ENCODE measurements at places on chromosomes 7 and 10.

- no peak for DNase-seq
These were observed 25.7 kb upstream of the SEC61A2 start for GRCh38 chr10:12103802-12104201.

GRCh38 chr10:88032566-88032965 lies 169.1 kb downstream of the PTEN start:
- DNase-seq: peak; percentile 36

GRCh38 chr10:31574577-31574976 lies 255.6 kb downstream of the ZEB1 start:
- no peak for DNase-seq

DNA sequence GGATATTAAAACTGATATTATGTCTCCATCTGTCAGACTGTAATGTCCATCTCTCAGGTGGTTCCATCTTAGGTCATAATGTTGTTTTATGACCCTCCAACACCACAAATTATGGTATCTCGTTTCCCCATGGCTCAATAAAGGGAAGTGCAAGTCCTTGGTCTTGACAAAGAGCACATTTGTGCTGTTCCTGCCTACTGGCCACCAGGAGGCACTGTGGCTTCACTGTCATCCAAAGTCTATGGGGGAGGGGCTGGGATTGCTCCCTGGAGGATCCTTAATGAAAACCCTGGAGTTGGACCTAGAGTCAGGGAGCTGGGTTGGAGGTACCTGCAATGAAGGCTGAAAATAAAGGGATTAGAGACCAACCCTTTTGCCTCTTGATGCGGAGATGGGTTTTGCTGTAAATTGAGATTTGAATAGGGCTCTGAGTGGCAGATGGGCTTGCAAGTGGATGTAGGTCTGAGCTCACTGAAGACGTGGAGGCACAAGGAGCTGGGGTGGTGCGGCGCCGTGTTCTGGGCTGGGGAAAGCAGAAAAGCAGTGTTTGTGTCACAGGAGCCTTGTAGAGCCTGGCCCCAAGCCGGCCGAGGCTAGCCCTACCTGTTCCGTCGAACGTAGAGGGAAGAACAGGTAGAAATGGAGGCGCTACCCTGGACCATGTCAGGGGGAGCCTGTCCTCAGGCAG lies 180.5 kb upstream of the PRSS58 start:
- DNase-seq: no peak

DNA sequence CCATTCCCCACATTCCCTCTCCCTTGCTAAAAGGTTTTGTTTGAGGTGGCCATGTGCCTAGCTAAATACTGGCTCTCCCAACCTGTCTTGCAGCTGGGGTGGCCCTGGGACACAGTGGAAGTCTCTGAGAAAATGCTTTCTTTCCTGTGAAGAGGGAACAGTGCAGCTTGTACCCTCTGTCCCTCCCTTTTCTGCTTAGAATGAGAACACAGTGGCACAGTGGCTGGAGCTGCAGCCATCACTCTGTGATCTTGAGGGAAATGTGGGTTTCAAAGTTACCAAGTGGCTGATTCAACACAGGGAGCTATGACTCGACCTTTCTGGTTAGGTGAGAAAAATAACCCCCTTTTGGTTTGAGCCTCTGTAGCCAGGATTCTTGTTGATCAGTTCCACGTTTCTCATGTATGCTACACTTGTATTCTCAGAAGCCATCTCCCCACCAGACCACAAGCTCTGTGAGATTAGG lies 62.7 kb upstream of the CARD11 start:
- DNase-seq: no peak

DNA sequence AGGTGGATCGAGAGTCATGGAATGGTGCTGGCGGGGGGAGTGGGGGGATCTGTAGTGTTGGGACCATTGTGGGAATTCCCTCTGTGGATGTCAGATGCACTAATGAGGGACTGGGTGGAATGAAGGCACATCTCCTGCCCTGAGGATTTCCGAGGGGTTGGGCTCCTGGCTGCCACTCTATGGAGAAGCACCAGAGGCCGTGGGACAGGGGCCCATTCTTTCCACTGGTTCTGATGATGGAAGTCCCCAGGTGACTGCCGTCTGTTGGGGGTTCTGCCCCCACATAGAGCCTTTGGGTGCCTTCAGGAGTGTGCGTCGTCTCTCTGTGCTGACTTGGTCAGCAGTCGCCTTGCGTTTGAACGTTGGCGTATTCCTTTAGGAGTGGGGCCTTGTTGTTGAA lies 202.9 kb downstream of the GLRX3 start:
- DNase-seq: no peak

DNA sequence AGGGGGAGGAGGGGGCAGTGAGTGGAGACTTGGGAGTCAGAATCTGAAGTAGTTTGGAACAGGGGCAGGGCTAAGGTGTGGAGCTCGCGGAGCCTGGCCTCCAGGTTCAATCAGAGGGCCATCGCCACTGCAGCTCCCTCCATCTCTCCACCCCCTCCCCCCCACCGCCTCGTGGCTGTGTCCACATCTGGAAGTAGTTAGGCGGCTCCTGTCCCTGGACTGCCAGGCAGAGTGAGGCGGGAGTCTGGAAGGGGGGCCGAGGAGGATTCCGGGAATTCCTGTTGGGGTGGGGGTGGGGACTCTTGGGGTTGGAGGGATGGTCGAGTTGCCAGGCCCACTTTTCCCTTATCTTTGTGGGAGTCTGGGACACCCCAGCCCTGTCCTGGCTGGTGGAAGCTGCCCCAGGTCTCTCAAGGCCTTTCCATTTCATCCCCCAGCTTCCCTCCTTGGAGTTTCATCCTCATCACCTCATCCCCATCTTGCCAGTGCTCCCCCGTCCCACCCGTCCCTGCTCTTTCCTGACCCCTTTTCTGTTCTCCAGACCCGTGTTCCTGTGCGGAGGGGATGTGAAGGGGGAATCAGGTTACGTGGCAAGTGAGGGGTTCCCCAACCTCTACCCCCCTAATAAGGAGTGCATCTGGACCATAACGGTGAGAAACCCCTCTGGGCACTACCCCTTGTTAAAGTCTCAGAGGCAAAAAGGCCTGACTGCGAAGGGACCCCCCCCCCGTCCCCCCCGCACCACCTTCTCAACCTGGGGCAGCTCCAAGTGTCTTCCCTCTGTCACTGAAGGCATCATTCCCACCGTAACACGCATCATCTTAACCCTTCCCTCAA lies 944 bp downstream of the PCOLCE start:
- DNase-seq: peak; percentile 58

DNA sequence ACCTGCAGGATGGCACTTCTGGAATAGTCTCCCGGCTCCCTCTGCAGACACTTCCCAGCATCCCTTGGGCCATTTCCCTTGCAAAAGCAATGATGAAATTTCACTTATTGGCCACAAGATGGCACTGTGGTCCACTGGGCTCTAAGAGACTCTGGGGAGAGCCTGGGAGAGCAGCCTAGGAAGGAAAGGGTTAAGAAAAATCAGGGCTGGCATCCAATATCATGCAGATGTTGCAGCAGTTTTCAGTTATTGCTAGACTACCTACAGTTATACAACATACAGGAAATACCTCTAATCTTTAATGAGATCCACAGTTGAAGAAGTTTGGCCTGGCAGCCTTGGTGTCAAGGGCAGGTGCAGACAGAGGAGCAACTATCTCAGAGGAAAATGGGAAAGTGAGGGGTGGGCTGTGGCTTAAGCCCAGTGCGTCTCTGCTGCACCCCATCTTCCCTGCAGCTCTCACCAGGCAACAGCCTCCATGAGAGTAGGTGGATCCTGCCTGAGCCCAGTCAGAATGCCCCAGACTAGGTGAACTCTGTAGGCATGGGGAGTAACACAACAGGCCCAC lies 100.2 kb upstream of the PRSS58 start:
- no peak for DNase-seq
